T-cell (primary cell): ENCODE measurements at places on chromosomes 7 and 10. TPM values are rescaled to one million over a fixed set of nuclear protein-coding genes. Genes with fewer than 3 reads are reported as not detected.

DNA sequence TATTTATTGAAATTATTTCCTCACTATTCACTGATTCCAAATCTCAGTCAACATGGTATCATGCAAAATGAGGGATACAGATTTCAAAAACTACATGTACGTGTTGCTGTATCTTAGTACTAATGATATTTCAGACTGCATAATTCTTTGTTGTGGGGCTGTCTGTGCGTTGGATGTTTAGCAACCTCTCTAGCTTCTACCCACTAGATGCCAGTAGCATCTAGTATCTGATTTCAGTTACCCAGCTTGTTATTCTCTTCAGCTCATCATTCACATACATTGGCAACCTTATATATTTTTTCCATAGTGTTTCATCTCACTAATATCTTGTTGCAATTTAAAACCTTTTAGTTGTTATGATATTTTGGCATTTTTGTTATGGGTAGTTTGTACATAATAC lies 22.5 kb upstream of the WASL start:
- DNase-seq = no peak
- no peaks in the 10 kb centered on the region for H3K36me3 ChIP-seq
- H3K4me1 ChIP-seq = no peaks in the 10 kb centered on the region
- H3K27me3 ChIP-seq = no peaks in the 10 kb centered on the region

- H3K4me1 ChIP-seq = peaks cover 4% of the 10 kb centered on the region
- no peak overlapping the region for H3K27ac ChIP-seq
- no peak overlapping the region for H3K4me3 ChIP-seq
- no peaks in the 10 kb centered on the region for H3K36me3 ChIP-seq
- DNase-seq = no peak
These were observed 47.6 kb downstream of the BPGM start for GRCh38 chr7:134694299-134694698.

DNA sequence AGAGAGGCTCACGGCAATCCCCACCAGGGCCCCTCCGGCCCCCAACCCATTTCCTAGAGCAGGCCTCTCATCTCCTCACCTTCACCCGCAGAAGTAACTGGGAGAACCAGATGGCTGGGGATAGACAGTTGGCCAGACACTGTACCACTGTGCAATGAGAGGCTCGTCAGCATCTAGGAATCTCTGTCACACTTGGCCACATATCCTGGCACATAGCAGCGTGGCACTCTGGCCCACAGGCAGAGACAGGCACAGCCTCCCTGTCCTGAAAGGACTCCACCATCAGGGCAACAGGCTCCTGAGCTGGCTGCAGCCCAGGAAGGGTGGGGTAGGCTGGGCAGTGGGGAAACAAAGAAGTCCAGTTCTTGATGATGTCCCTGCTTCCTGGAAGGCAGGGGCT lies 45.8 kb downstream of the C10orf143 start:
- DNase-seq = no peak
- H3K36me3 ChIP-seq = no peaks in the 10 kb centered on the region
- H3K27ac ChIP-seq = no peak overlapping the region
- H3K4me1 ChIP-seq = no peaks in the 10 kb centered on the region
- H3K4me3 ChIP-seq = no peak overlapping the region

Gene FAM171A1
- 4.6 TPM for total RNA-seq

Gene CDC14C
- total RNA-seq = not detected

Gene PRKG1
- total RNA-seq = 0.19 TPM

Gene HABP2
- not detected for total RNA-seq

Gene AGMO
- total RNA-seq = not detected
